ENCODE measurements at places on chromosomes 7 and 10.

DNA sequence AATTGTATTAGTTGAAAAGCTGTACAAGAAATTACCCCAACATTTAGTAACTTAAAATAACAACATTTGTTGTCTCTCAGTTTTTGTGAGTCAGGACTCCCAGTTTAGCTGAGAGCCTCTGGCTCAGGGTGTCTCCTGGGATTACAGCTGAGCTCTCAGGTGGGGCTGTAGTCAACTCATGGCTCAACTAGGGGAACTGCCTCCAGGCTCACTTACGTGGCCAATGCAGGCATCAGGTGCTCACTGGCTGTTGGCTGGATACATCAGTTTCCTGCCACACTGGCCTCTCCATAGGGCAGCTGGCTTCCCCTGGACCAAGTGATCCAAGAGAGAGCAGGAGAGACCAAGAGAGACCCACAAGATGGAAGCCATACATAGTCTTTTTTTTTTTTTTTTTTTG, 17.5 kb downstream of the CCNY start:
- DNase-seq: peak; percentile 28

DNA sequence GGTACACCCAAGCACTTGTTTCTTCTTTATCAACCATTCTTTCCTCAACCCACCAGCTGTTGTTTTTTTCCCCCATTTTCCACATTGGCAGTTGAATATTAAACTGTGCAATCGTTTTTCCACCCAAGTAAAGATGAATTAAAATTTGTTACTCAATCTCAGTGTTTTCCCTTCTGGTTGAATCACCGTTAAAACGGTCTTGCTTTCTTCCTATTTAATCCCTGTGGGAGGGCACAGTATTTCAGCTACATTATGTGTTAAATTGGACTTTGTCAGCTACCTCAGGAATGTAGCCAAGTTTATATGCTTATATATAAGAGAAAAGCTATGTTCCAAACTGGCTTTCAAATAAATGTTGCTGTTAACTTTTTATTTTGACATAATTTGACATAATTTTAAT, 19.9 kb downstream of the SLC35G1 start:
- DNase-seq: no peak

GRCh38 chr10:20237091-20237570, 420.9 kb downstream of the PLXDC2 start:
- no peak for DNase-seq

DNA sequence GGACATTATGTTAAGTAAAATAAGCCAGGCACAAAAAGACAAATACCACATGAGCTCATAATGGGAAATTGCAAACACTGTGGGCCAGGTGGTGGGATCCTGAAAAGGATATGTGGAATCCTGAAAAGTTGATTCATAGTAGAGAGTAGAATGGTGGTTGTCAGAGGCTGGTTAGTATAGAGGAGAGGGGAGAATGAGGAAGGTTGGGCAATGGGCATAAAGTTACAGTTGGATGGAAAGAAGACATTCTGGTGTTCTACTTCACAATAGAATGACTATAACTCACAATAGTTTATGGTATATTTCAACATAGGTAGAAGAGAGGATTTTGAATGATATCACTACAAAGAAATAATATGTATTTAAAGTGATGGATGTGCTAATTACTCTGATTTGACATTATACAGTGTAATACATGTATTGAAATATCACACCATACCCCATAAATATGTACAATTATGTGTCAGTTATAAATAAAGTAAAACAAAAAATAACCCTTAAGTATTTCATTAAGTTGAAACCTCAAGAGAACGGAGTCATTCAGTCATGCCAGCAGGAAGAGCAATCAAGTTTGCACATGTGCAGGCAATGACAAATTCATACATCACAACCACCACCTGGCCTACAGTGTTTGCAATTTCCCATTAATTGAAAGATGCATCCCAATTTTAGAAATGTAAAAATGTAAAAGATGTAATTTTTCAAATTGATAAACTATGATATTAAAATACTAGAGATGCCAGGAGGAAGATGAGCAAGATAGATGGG, 156.7 kb downstream of the MAGI2 start:
- no peak for DNase-seq

DNA sequence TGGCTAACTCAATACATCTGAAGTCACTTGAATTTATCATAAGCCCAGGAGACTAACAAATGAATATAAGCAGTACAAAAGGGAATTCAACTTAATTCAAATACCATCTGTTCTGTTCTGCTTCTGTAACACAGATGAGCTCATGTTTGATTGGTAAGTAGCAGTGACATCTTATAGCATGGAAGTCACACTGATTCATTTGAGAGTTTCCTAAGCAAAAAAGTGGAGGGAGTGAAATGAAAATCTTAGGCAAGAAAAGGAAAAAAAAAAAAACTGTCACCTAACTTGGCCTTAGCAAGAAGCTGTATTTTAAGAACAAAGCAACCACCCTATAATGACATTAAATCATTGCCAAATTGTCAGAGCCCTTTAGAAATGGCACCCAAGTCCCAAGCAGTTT, 49.5 kb downstream of the SMURF1 start:
- no peak for DNase-seq

GRCh38 chr10:119496273-119496672, 46.2 kb downstream of the RGS10 start:
- no peak for DNase-seq

GRCh38 chr10:93821051-93821772, 63.5 kb downstream of the LGI1 start:
- DNase-seq: peak; percentile 30

- peak; percentile 31 for DNase-seq
These were observed 201.7 kb downstream of the PLXDC2 start for GRCh38 chr10:20017961-20018360.

DNA sequence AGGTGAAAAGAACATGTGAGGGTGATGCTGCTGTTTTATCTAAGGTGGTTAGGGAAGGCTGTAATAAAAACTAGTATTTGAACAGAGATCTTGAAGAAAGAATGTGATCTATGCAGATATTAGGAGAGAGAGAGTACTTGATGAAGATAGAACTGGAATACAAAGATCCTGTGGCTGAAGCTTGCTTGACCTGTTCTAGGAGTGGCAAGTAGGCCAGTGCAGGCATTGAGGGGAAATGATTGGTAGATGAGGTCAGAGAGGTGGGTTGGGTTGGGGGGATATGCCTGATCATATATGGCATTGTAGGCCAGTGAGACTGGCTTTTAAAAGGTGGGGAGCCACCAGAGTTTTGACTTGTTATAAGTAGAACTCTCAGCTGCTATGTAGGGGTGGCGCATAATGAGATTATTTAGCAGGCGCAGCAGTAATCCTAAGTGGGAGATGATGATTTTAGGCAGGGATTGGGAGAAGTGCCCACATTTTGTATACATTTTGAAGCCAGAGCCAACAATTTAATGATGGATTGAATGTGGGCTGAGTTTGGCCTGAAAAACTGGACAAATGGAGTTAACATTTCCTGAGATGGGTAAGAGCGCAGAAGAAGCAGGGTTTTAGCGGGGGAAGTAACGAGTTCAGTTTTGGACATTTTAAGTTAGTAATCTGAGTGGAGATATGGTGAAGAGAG, 8.2 kb downstream of the CCSER2 start:
- no peak for DNase-seq

GRCh38 chr7:33671531-33672262, 233.6 kb upstream of the BMPER start:
- peak; percentile 12 for DNase-seq

- DNase-seq: no peak
These were observed 27.9 kb upstream of the HNRNPH3 start for GRCh38 chr10:68303849-68304412.

DNA sequence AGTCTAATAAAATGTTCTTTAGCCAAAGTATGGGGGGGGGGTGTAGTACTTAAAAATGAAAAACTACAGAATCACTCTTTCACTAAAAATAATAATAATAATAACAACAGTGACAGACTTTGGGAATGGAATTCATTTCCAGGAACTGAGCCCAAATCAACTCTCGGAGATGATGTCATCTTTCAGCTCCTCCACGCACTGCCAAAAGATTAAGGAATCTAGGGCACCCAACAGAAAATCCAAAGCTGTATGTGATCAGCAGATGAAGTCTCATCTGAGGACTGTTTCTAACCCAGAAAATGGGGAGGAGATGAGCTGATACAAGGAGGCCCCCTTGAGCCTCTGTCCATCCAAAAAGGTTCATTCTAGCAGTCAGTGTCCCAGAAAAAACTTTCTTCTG, 54.5 kb downstream of the GRB10 start:
- DNase-seq: peak; percentile 68

- no peak for DNase-seq
These were observed 163.3 kb downstream of the CPED1 start for GRCh38 chr7:121151774-121152221.

DNA sequence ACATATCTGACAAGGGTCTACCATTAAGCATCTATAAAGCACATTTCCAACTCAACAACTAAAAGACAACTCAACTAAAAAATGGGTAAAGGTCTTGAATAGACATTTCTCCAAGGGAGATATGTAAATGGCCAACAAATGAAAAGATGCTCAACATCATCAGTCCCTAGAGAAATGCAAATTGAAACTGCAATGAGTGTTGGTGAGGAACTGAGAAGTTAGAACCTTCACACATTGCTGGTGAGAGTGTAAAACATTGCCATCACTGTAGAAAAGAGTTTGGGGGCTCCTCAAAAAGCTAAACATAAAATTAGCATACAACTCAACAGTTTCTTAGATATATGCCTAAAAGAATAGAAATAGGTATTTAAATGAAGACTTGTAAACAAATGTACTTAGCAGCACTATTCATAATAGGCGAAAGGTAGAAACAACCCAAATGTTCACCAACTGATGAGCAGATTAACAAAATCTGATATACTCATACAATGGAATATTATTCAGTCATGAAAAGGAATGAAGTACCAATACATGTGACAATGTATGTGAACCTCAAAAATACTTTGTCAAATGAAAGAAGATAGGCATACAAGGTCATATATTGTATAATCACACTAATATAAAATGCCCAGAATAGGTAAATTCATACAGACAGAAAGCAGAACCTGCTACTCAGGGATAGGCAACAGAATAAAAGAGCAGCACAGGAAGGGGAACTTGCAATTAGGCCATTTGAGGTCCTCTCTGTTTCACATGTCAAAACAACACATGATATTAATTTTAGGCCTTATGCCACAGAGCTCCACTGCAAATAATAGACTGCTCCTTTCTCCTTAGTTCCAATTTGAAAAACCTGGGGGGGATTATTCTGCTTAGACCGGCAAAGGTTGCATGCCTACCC, 10.6 kb upstream of the LRRC72 start:
- DNase-seq: no peak

DNA sequence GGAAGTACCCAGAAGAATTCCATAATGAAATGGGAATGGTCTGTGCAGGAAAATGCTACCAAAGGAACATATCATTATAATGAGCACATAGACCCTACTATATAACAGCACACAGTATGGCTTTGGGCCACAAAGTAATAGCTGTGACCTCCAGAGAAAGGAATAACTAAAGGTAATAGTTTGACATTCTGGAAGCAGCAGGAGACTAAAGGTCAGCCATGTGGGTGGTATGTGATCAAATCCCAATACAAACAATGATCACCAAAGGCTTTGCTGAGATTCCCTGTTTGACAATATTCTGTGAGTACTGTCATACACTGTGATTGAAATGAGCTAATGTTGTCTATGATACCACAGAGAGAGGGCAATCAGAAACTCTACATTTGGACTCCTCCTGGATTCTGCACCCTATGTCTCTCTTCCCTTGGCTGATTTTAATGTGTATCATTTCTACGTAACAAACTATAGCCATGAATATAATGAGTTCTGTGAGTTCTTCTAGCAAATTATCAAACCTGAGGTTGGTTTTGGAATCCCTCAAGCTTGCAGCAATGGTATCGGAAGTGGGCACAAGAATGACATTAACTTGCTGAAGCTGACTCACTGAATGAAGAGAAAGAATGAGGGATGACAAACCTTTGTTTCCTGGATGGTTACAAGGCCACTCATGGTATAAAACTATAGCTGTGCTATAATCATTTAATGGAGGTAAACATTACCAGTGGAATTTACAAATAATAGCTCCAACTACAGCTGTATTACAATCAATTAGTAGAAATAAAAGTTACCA, 99.6 kb downstream of the JMJD1C start:
- peak; percentile 26 for DNase-seq

GRCh38 chr7:84729284-84729683, 457.6 kb downstream of the SEMA3D start:
- peak; percentile 79 for DNase-seq

DNA sequence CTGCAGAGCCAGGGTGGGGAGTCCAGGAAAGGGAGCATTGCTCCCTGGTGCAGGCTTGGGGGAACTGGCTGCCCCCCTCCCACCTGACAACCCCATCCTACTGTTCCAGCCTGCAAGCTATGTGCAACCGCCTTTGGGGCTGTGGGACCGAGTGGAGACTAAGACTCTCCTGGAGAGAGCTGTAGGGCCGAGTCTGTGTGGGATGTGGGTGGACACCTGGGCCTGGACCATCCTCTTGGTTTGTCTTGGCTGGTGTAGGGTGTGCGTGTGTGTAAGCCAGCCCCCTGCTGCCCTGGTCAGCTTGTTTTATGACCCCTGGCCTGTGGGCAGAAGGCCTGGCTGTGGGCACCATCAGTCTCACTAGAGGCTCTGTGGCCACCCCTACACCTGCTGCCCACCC, 1.6 kb upstream of the RAMP3 start:
- no peak for DNase-seq

GRCh38 chr10:21161647-21162046, 264.5 kb upstream of the NEBL start:
- DNase-seq: no peak

DNA sequence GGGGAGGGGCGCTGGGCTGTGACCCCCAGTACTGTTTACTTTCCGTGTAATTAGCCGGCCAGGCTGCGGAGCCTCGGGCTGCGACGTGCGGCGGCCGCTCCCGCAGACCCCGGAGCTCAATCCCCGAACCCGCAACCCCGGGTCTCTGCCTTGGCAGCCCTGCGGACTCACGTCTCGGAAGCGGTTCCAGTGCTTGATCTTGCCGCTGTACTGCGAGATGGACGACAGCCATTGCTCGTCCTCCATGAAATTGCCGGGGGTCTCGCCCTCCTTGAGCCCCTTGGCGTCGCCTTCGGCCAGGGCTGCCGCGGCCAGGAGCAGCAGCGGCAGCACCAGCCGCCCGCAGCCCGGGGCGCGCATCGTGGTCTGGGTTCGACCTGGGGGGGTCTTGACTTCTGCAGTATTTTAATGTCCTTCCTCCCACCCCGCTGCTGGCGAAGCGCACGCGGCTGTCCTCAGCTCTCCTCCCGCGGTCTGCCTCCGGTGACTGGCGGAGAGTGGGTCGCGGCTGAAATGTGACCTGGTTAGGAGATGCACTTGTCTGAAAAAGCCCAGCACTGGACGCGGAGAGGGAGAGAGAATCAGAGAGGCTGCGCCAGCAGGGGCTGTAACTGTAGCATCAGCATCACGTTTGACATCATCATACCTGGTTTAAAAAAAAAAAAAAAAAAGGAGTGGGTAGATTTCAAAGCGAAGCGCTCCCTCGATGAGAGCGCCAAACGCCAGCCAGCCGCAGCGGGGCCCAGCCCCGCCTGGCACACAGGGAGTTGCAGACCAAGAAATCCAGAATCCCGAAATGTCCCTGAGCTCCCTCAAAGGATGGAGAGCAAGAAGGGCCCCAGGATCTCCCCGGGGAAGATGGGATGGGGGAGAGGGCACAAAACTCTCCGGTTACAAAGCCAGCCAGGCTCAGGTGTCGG, at the start of gene SPOCK2:
TSS of gene SPOCK2 (minus strand) at position 583 of the 920 bp plus-strand sequence. CDS start at position 360, 223 bp downstream.
- no peak for DNase-seq
